ENCODE measurements at places on chromosomes 7 and 10. TPM values are rescaled to one million over a fixed set of nuclear protein-coding genes. Genes with fewer than 3 reads are reported as not detected.

GRCh38 chr10:63798599-63799498 is 277.6 kb downstream of the REEP3 start:
- DNase-seq, result no peak

DNA sequence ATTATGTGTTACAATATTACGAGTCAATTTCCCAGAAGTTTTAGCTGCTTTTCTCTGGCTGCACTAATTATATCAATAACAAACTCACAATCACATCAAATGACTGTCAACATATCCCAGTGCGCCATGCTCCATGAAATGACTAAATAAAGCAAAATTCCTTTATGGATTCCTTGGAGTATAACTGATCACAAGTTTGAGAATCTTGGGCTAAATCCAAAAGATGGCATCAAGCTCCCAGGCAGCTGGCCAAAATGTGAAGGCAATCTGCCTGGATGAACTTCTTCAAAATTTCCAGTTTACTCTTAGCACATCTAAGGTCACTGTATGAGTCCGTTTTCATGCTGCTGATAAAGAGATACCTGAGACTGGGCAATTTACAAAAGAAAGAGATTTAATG is 210.8 kb downstream of the CCSER2 start:
- no peak for DNase-seq

DNA sequence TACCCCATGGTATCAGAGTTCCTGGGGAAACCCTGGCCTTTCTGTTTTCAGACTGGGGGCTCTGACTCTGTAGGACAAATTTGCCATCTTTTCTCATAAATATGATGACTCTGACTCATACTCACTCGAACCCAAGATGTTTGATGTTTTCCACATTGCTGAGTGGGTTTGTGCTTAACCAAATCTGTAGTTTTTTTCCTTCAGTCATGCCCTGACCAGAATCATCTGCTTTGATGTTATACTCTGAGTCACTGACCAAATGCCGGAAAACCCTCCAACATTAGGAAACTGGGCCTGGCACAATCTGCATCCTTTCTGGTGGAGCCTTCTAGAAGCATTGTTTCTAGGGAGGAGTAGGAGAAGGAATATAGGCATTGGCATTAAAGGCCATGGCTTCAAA is 118.7 kb downstream of the C10orf105 start:
- no peak for DNase-seq

DNA sequence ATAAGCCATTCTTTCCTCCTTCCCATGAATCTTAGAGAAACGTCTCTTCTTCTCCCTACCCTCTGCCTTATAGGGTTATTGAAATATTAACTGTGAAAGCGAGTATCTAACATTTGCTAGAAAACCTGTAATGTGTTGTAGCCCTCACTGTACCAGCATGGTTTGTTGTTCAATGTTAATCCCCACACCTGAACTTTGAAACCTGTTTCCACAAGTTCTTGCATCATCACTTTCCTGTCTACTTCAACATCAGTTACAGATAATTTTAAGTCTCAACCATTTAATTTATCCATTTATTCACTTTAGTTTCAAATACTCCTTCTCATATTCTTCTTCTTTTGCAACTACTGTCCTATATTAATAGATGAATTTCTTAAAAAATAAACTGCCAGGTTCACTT is 148.2 kb downstream of the ETV1 start:
- no peak for DNase-seq

GRCh38 chr10:71471006-71471405 is 74.3 kb downstream of the CDH23 start:
- DNase-seq, result no peak

- no peak for DNase-seq
Observed at GRCh38 chr10:133211141-133211830, 18.7 kb upstream of the UTF1 start.

DNA sequence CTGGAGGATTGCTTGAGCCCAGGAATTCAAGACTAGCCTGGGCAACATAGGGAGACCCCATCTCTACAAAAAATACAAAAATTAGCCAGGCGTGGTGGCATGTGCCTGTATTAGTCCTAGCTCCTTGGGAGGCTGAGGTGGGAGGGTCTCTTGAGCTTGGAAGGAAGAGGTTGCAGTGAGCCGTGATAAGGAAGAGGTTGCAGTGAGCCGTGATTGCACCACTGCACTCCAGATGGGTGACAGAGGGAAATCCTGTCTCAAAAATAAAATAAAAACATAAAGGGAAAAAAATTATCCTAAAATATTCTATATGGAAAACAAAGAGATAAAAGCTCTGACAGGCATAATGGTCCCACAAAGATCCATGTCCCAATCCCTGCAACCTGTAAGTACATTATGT is 87.9 kb upstream of the KAT6B start:
- no peak for DNase-seq

GRCh38 chr10:78929541-78929940 is 139.2 kb upstream of the ZMIZ1 start:
- DNase-seq, result no peak

DNA sequence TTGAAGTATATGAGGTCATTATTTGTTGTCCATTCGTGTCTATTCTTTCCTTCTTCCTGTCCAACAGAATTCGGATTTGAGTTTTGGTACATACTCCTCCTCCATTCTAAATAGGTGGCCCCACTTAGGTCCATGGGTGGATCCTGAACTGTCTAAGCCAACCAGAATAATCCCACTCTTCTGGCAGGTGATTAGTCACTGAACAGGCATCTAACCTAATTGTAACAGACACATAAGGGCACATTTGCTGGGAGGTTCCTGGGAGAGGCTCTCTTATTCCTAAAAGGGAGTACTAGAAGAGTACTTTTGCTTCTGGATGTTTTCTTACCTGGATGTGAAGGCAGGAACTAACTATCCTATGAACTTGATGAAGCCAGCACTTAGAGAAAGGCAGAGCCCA is 16.8 kb downstream of the LRRC72 start:
- no peak for DNase-seq

- no peak for DNase-seq
Observed at GRCh38 chr7:136012238-136012637, 35.1 kb upstream of the MTPN start.

The MICU1 gene
- total RNA-seq, result 44.3 TPM

The HOXA5 gene
- 22.6 TPM for total RNA-seq

The TMEM236 gene
- total RNA-seq, result 2.9 TPM

Measured in breast epithelium (tissue), 4 donors.